Esophagus mucosa (tissue), 1 donor: ENCODE measurements at places on chromosomes 3 and 15.

GRCh38 chr3:97975466-97975865, 3.2 kb upstream of the RIOX2 start:
- no peak for ATAC-seq

- no peak for ATAC-seq
These were observed 116.2 kb downstream of the CHSY1 start for GRCh38 chr15:101135532-101136166.

- peak; percentile 50 for ATAC-seq
These were observed 44.1 kb upstream of the ICE2 start for GRCh38 chr15:60523056-60523455.

DNA sequence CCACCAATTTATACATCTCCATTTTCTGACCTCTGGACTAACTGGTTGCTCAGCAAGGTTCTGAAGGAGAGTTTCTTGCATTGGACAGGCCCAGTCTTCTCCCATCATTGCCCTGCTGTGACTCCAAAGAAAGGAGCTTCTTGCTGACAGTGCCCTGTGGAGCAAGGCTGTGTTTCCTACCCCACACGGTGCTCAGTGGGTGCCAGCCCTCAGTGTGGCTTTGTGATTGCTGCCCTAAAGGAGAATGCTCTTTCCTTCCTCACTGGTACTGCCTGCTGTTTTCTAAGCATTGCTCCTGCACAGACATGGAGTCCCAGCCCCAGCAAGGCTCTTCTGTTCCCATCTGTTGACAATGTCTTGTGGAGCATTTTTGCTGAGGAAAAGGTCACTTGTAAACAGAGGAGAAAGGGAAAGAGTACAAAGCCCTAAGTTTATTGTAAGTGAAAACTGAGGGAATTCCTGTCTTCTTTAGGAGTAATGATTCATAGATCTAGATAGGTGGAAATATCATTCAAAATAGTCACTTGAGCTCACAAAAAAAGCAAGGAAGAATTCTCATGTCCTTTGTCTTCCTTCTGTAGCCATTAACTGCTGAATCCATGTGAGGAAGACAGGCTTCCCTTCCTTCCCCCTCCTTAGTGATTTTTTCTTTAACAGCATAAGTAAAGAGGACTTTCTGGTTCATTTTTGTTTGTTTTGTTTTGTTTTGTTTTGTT, 62.9 kb downstream of the HMG20A start:
- no peak for ATAC-seq

- ATAC-seq = no peak
These were observed 341.4 kb downstream of the OTOL1 start for GRCh38 chr3:161838021-161838420.

DNA sequence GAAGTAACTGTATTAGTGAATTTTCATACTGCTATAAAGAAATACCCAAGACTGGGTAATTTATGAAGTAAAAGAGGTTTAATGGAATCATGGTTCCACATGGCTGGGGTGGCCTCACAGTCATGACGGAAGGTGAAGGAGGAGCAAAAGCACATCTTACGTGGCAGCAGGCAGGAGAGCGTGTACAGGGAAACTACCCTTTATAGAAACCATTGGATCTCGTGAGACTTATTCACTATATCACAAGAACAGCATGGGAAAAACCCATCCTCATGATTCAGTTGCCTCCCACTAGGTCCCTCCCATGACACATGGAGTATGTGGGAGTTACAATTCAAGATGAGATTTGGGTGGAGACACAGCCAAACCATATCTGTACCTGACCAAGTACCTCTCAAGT, 812.3 kb upstream of the ALCAM start:
- no peak for ATAC-seq

DNA sequence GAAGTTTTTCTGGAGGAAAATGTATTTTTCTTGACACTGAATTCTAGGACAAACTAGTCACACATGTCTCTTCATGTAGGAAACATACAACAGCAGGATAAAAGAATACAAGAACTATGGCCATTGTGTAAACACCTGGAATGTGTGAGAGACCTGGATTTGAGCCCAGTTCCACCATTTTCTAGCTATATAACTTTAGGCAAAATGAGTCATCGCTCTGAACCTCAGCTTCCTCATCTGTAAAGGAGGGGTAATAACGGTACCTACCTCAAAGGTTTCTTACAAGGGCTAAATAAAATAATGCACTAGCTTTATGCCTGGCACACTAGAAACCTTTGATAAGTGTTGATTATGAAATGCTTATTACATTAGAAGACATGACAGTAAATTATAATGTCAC, 57.8 kb downstream of the RIOX2 start:
- ATAC-seq = peak; percentile 92

DNA sequence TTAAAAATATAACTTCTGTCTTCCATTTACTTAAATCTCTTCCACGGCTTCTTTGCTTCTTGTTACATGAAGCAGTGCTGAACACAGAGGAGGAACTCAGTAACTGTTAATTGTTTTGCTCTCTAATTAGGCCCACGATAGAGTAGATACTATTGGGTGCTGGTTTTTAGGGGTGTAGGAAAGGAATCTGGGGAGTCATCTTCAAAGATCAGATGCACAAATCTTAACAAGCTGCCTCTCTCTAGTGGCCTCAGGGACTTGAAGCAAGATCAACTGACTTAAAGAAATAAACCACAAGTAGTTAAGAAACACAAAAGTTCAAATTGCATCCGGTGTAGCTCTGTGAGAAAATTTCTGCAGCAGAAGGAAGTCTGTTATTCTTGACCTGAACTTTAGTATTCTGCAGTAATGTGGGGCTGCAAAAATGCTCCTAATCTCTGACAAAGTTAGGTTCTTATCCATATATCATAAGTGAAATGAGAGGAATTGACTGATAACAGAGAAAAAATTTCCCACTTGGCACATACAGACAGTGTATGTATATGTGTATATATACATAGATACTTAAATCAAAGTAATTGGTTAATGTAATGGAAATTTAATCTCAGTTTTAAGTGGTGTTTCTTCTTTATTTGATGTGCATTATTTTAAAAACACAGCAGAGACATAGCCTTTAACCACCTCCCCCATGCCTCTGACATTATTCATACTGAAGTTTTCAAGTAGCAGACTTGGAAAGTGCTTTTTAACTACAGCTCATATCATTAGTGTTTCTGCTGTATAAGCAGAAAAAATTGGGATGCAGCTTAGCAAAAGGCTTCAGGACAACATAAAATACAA, 51.8 kb downstream of the CHST2 start:
- no peak for ATAC-seq

DNA sequence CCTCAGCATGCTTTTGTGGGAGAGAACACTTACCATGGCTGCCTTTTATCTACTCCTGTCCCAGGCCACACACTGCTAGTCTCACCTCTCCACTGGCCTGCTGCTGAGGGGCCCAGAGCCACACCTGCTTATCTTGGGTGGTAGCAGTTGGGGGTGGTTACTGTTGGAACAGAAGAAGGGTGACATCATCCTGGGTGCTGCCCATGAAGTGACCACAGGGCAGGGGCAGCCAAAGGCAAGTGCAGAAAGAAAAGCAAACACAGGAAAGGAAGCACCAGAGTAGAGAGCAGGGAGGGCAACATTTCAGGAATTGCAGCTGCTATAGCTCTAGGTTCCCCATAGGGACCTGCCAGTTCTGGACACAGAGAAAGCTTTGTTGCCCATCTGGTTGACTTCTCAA, 345.2 kb downstream of the VPS13C start:
- no peak for ATAC-seq

GRCh38 chr3:38260474-38260873, 5.1 kb upstream of the SLC22A13 start:
- ATAC-seq = no peak

DNA sequence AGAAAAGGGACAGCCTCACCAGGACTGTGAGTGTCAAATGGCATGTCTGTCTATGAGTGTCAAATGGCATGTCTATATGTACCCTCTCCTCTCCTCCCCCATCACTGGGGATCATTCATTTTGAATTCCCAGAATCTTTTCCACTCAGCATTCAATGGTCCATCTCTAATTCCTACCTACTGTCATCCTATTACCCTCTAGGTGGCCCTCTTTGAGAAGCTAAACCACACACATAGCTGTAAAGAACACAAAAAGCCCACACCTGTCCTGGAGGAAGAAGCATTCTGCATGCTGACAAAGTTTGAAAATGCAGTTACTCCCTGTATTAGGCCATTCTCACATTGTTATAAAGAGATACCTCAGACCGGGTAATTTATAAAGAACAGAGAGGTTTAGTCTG, 46.2 kb upstream of the PYDC2 start:
- no peak for ATAC-seq

DNA sequence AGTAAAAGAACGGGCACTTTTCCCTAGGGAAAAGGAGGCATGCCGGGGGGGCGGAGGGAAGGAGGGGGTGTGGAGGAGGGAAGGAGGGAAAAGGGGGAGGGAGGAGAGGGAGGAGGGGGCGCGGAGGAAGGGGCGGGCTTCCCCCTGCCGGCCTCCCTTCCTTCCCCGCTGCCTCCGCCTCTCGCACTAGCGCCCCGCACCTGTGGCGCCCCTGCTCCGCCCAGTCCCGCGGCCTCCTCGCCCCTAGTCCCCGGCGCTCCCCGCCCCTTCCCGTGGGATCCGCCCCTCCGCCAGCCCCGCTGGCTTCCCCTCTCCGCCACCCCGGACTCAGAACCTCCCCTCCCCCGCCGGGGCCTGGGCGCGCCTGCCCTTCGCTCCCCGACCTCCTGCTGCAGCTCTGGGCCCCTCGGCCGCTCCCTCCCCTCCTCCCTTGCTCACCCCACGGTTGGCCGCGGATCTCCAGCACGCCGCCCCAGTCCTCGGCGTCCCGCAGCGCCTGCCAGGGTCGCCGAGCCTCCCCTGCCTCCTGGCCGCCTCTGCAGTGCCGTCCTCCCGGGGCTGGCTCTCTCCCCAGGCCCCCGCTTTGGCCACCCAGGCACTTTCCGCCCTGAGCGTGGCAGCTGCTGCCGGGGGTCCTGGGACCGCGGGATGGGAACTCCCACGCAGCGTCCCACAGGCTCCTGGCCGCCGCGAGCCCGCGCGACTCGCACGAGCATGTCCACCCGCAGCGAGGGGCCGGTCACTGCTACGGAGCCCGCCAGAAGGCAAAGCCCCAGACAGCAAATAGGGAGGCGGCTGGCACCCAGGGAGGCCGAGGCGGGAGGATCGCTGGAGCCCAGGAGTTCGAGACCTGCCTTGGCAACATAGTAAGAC, 147.4 kb downstream of the TJP1 start:
- no peak for ATAC-seq

- no peak for ATAC-seq
These were observed 69.3 kb upstream of the CBLB start for GRCh38 chr3:105938101-105938500.

GRCh38 chr3:183008303-183008702, 28.0 kb upstream of the DCUN1D1 start:
- no peak for ATAC-seq

- no peak for ATAC-seq
These were observed 67.8 kb upstream of the CHRNB4 start for GRCh38 chr15:78708713-78709260.

DNA sequence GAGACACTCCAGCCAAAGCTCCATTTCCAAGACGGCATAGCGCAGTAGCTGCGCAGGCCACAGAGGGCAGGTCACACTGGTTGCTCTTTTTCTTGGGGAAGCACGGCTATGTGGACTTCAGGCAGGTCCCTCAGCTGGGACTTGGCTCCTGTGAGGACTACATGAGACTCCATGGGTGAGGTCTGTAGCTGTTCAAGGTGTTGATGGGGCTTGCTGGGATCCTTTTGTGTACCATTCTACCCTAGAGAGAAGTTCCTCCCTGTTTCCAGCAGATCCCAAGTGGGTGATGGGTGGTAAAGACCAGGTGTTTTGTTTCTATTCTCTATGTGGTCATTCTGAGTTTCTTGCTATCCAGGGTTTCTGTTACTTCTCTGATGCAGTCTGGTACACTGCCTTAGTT, 183.3 kb downstream of the LPP start:
- no peak for ATAC-seq

GRCh38 chr3:109018828-109019227, 65.1 kb upstream of the GUCA1C start:
- no peak for ATAC-seq

DNA sequence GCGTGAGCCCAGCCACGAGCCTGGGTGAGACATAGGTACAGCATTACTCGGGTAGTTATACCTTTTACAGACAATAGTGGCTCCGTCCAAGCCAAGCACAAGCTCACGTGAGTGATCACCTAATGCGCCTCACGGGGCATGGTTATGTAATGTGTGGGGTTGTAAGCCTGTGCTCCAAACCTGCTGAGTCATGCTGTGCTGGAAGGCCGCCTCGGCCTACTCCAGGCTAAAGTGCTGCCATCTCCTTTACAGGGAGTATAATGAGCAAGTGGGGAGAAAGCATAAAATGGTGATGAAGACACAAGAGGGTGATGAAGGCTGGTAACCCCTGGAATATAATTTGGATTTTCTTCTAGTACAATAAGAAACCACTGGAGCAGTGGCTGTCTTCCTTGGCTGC, 175.8 kb upstream of the STT3B start:
- ATAC-seq = peak; percentile 100

DNA sequence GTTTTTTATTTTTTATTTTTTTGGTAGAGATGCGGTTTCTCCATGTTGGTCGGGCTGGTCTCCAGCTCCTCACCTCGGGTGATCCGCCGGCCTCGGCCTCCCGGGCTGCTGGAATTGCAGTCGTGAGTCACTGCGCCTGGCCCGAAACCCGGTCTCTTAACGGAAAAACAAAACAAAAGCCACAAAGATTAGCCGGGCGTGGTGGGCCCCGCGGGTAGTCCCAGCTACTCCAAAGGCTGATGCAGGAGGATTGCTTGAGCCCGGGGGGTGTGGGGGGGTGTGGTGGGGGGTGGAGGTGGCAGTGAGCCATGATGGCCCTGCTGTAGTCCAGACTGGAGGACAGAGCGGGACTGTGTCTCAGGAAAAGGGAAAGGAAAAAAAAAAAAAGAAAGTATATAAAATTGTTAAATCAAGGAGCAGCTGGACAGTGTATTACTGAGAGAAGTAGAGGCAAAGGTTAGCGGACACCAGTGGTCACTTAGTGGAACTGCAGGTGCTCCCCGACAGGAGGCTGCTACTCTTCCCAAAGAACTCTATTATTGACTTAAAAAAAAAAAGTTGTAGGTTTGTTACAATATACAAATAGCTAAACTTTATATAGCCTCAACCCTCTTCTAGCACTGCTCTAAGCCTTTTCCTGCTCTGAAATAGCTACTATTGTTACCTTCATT, 30.3 kb upstream of the TUBGCP5 start:
- ATAC-seq = no peak

GRCh38 chr15:70795311-70795665, 31.9 kb upstream of the UACA start:
- ATAC-seq = peak; percentile 73

GRCh38 chr15:64426845-64427465, 33.4 kb upstream of the ZNF609 start:
- no peak for ATAC-seq

DNA sequence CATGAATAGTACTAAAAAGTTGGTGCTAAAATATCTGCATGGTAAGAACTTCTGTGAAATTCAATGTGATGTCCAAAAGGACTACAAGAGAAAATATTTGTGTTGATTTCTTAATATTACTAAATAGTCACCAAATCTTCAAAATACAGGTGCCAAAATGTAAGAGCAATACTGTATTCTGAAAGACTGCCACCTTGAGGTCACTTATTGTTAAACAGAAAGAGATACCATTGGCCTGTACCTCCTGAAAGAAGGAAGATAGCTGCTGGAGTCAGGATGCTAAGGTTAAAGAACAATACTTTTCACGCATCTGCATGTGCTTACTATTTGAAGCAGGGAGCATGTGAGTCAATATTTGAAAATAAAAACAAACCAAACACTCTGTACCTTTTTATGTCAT, 72.0 kb upstream of the LSAMP start:
- ATAC-seq = no peak
